ENCODE measurements at places on chromosomes 1 and 21. TPM values are rescaled to one million over a fixed set of nuclear protein-coding genes. Genes with fewer than 3 reads are reported as not detected.

AMY2A gene
- total RNA-seq, result not detected

MPL gene
- not detected for total RNA-seq

RIMKLA gene
- 0.04 TPM for total RNA-seq

IFI6 gene
- total RNA-seq, result 4.0 TPM

S100A7 gene
- 8.8 TPM for total RNA-seq

- DNase-seq, result no peak
Measured at GRCh38 chr1:97331165-97331564, 589.7 kb downstream of the DPYD start.

DNA sequence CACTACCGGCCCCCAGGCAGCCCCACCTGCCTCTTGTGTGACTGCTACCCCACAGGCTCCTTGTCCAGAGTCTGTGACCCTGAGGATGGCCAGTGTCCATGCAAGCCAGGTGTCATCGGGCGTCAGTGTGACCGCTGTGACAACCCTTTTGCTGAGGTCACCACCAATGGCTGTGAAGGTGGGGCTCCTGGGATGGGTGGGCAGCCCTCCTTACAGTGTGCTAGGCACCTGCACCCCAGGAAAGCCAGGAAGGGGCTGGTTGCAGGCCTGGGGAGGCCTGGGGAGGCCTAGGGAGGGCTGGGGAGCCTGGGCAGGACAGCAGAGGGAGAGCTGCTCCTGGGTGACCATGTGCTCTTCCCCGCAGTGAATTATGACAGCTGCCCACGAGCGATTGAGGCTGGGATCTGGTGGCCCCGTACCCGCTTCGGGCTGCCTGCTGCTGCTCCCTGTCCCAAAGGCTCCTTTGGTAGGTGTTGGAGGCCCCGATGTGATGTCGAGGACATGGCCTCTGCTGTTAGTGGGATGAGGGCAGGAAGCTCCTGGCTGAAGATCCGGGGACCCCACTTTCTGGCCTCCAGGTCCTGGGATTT, 16.5 kb downstream of the CELSR2 start:
- no peak for DNase-seq

GRCh38 chr1:116228511-116228910, 117.3 kb downstream of the MAB21L3 start:
- DNase-seq, result no peak

GRCh38 chr1:197519741-197520334, 251.8 kb downstream of the CRB1 start:
- no peak for DNase-seq

- DNase-seq, result no peak
Measured at GRCh38 chr1:17847111-17847510, 92.0 kb downstream of the ACTL8 start.

GRCh38 chr1:66331658-66332547, 202.1 kb upstream of the SGIP1 start:
- DNase-seq, result no peak

GRCh38 chr1:74485622-74486021, 26.8 kb downstream of the LRRC53 start:
- no peak for DNase-seq

GRCh38 chr1:180218806-180219765, 11.0 kb upstream of the LHX4 start:
- DNase-seq, result no peak

- no peak for DNase-seq
Measured at GRCh38 chr21:23887725-23888306, 1719.5 kb downstream of the MRPL39 start.

- no peak for DNase-seq
Measured at GRCh38 chr1:3593745-3594144, 17.6 kb downstream of the MEGF6 start.

DNA sequence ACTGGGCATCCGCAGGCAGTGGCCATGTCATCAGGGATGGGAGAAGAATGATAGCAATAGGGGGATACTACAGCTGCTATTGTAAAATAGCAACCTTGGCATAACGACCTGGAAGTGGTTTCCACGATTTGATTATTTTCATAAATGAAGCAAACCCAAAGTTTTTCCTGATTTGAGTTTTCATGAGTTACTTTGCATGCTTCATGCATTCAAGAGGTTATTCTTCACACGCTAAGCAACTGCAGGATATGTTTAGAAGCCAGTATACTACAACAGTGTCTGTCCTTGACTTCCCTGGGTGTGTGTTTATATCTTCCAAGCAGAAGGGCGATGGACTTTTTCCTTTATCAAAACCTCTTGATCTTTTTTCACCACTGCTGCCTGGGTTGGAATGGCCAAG, 281.1 kb upstream of the DUSP10 start:
- DNase-seq, result no peak
